ENCODE measurements at places on chromosomes 13 and 19. TPM values are rescaled to one million over a fixed set of nuclear protein-coding genes. Genes with fewer than 3 reads are reported as not detected.
A peak's percentile ranks its signal among the peaks of the same experiment; 100 is the strongest.

Gene PDE4C
- total RNA-seq: not detected

Gene POU2F2
- total RNA-seq: not detected

Gene PPP1R37
- 18.1 TPM for total RNA-seq

GRCh38 chr13:46184277-46184699 lies 2.3 kb upstream of the LCP1 start:
- DNase-seq: no peak

- DNase-seq: no peak
Measured at GRCh38 chr19:7924651-7925170, 1.2 kb downstream of the CTXN1 start.

GRCh38 chr13:113926301-113926761 lies 47.5 kb downstream of the C13orf46 start:
- no peak for DNase-seq

DNA sequence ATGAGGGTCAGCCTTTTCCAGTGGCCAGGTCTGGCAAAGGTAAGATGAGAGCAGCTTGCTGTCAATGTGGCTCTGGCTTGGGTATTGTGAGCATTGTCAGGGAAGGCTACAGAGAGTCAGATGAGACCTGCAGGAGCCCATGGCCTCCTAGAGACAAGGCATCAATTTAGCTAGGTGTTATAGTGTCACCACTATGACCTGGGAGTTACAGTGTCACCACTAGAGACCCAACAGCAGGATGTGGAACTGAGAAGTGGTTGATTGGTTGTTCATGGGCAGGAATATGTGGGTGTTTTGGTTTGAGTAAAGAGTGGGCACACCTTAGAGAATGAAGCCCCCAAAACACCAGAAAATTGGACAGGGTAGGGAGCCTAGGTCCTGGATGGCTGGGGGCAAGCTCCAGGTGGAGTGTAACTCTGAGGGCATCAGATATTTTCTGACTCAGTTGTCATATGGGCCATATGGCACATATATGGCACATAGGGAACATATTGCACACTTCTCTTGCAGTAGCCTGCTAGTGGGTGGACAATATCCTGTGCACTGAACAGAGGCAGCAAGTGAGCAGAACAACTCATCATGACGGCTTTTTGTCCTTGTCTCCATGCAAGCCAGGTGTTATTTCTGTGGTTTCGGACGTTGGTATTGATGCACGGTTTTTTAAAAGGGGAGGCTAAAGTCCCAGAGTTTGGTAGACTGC lies 46.3 kb upstream of the CEACAM21 start:
- DNase-seq: no peak

DNA sequence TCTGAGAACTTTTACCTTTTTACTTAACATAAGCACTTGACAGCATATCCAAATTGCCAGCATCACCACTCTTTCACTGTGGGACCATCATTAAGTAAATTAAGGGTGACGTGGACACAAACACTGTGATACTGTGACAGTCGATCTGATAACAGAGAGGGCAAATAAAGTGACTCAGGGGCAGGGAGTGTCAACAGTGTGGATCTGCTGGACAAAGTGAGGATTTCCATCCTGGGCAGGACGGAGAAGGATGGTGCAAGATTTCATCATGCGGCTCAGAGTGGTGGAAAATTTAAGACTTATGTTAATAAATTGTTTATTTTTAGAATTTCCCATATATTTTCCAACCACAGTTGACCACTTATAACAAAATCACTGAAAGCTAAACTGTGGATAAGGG lies 60.0 kb upstream of the WDFY2 start:
- DNase-seq: no peak

- no peak for DNase-seq
Measured at GRCh38 chr19:51448411-51449016, 9.7 kb downstream of the SIGLEC8 start.

- DNase-seq: no peak
Measured at GRCh38 chr13:113656831-113657671, 947 bp downstream of the ATP4B start.

DNA sequence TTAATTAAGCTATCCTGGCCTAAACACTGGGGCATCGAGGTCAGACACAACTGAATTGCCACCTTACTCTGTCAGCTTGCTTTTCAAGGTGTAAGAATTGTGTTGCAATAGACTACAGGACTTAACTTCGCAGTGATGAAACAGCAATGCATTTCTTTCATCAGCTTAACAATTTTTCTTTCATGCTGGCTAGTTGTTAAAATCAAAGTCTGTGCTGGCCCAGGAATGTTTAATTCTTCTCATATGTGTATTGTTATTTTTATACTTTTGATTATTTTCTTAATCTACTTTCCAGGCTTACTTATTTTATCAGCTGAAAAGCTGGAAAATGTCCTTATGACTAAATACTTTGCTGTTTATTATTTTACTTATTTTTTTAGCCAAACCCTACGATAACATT lies 79.7 kb downstream of the EFNB2 start:
- no peak for DNase-seq

DNA sequence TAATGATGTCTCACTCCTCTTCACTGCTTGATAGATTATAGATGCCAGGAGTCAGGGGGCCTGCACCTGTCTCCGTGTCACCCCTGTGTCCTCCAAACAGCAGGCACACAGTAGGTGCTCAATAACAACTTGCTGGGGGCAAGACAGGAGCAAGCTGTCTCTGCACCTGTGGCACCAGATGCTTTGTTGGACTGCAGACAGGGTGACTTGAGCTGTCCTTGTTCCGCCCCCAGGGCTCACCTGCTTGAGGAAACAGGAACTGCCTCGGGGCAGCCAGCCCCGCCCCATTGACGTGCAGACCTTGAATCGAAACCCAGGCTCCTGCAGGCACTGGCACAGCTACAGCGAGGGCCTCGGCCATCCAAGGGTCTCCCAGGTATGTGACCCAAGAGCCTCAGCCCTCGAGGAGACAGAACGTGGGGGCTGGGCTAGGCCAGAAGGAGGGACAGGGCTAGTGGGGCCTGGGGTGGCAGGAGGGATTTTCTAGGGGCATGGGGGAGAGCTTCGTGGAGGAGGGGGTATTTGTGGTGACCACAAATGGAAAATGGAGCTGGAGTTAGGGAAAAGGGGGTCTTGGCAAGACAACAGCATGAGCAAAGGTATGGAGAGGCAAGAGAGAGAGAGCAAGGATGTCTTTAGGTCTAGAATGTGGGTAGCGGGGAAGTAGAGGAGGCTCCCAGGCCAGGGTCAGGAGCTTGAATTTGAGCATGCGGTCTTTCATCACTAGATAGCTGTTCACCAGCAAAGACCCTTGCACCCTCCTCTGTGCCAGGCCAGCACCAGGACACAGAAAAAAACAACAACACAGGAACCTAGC lies at the start of gene HSH2D:
HSH2D (plus strand) TSS at position 287 of the 817 bp plus-strand sequence. CDS start 5,066 bp downstream, outside the sequence.
- DNase-seq: no peak

DNA sequence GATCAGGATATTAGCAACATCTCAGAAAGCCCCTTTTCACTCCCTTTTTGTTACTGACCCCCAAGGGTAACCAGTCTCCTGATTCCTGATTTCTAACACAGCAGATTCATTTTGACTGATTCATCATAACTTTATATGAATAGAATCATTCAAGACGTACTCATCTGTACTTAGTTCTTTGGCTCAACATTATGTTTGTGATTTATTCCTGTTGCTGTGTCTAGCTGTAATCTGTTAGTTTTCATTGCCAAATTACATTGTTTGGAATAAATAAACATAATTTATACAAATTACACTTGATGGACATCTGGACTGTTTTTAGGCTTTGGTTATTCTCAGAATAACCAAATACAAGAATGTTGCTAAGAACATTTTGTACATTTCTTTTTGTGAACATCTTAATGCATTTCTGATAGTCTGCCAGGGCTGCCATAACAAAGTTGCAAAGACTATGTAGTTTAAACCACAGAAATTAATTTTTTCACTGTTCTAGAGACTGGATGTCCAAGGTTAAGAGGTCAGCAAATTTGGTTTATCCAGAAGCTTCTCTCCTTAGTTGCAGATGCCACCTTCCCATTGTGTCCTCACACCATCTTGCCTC lies 62.8 kb upstream of the EDNRB start:
- DNase-seq: no peak

DNA sequence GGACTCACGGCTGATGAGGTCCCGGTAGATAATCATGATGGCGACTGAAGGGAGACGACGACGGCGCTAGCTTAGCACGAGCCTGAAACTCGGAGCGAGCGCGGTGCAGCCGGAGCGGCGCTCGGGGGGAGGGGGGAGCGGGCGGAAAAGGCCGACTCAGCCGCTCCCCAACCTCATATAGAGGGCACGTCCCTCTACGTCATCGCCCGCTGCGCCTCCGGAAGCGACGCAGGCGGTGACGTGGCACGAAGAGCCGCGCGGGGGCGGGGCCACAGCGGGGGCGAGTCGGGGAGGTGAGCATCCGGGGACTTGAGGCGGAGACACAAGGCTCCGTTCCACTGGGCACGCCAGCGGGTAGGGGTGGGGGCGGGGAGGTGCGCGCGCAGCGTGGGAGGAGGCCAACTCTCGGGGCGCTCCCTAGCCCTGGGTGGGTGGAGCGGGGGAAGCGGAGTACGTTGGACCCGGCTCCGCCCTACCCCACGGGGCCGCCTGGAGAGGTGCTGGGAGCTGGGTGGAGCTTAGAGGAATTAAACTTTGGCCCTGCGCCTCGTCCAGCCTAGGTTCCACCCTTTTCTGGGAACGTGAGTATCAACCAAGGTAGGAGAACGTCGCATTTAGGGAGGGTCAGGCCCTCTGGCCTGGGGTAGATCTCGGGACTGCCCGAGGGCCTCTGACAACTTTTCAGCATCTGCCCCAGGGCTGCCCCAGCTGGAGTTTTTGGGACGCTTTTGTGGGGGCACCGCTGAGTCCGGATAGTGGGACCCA lies at the start of gene TPT1:
TPT1 (minus strand) TSS at position 150 of the 765 bp plus-strand sequence; CDS start at position 36, 114 bp downstream.
- peak; percentile 98 for DNase-seq

DNA sequence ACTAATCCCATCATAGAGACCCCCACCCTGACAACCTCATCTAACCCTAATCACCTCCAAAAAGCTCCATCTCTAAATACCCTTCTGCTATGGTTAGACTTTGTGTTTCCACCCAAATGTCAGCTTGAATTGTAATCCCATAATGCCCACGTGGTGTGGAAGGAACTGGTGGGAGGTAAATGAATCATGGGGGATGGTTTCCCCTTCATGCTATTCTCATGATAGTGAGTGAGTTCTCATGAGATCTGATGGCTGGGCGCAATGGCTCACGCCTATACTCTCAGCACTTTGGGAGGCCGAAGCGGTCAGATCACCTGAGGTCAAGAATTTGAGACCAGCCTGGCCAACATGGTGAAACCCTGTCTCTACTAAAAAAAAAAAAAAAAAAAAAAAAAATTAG lies 2.6 kb downstream of the VMAC start:
- no peak for DNase-seq
